ENCODE measurements at places on chromosomes 3 and 15. TPM values are rescaled to one million over a fixed set of nuclear protein-coding genes. Genes with fewer than 3 reads are reported as not detected.

ALG1L2 gene
- total RNA-seq, result not detected

GPX1 gene
- 177 TPM for total RNA-seq

DNAH1 gene
- total RNA-seq, result 1.5 TPM

PKM gene
- 1,187 TPM for total RNA-seq

MUSTN1 gene
- 55.4 TPM for total RNA-seq
